Upper lobe of left lung (tissue), 6 donors: ENCODE measurements at places on chromosomes 6 and 20. TPM values are rescaled to one million over a fixed set of nuclear protein-coding genes. Genes with fewer than 3 reads are reported as not detected.

Gene LST1
- total RNA-seq = 7.7 TPM

Gene CFAP61
- total RNA-seq = 3.4 TPM

Gene GNL1
- 57.6 TPM for total RNA-seq

Gene SLC35D3
- total RNA-seq = not detected

Gene FKBP1A
- total RNA-seq = 149 TPM

DNA sequence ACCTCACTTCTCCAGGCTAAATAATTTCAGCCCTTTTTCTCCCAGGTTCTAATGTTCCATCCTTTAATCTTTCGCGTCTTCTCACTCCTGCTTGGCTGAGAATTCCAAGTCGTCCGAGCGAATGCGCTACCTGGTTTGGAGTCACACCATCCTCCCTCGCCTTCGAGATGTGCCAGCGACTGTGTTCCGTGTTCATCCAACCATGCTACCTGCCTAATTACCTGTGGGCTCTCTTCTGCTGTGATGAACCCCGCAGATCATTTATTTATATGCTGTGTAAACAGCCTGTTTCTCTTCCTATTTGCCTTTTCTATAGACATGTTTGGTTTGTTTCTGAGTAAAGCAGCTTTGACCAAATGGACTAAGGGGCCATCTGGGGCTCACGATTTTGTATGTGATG lies 83.5 kb upstream of the TMEM181 start:
- H3K4me3 ChIP-seq = no peak overlapping the region
- no peaks in the 10 kb centered on the region for H3K27me3 ChIP-seq
- no peak for DNase-seq
- peaks cover 11% of the 10 kb centered on the region for H3K36me3 ChIP-seq
- no peak overlapping the region for H3K27ac ChIP-seq
- H3K4me1 ChIP-seq = no peaks in the 10 kb centered on the region

DNA sequence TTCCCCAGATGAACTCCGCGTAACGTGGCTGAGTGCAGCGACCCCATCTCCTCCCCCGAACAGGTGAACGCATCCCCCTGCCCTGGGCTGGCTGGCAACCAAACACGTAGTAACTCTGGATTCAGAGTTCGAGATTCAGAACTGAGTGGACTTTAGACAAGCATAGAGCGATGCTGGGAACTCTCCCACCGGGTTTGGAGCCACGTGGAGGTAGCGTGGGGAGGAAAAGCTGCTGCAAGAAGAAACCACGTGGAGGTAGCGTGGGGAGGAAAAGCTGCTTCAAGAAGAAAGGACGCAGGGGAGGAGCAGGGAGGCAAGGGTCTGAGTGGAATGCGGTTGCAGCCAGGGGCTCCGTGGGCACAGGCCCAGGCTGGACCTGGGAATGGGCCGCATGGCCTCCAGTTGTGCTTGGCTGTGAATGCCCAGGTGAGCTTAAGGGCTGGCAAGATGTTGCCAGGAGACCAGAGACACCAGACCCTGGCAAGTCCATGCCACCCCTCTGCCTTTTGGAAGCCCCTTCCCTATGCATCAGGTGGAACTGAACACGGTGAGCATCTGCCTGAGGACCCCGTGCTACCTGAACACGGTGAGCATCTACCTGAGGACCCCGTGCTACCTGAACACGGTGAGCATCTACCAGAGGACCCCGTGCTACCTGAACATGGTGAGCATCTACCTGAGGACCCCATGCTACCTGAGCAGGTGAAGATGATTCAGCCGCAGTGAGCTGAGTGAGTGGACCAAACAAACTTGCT lies 118.0 kb upstream of the FRMD1 start:
- H3K4me1 ChIP-seq = peaks cover 11% of the 10 kb centered on the region
- H3K4me3 ChIP-seq = no peak overlapping the region
- DNase-seq = no peak
- no peak overlapping the region for H3K27ac ChIP-seq

- H3K4me3 ChIP-seq = no peak overlapping the region
- H3K36me3 ChIP-seq = no peaks in the 10 kb centered on the region
- no peaks in the 10 kb centered on the region for H3K27me3 ChIP-seq
Measured at GRCh38 chr6:38322138-38322537, 317.6 kb downstream of the BTBD9 start.

DNA sequence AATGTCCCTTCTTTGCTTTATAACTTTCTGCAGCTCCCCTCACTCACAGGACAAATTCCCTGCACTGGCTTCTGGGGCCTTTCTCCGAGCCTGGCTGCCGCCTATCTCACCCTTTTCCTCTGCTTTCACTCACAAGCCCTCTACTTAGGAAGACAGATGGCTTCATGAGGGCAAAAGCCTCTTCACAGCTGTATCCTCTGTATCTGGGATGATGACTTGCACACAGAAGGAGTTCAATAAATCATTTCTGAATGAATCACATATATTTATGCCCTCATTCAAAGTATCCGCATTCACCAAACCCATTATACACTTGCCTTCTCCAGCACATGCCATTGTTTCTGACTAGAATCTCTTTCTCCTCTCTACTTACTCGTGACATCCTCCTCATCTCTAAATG lies 159.0 kb upstream of the RIPOR2 start:
- peaks cover 19% of the 10 kb centered on the region for H3K36me3 ChIP-seq
- H3K27me3 ChIP-seq = no peaks in the 10 kb centered on the region
- no peaks in the 10 kb centered on the region for H3K4me1 ChIP-seq
- H3K4me3 ChIP-seq = no peak overlapping the region

GRCh38 chr20:4932061-4932460 lies 69.2 kb downstream of the SLC23A2 start:
- no peak overlapping the region for H3K27ac ChIP-seq
- no peaks in the 10 kb centered on the region for H3K27me3 ChIP-seq
- no peaks in the 10 kb centered on the region for H3K36me3 ChIP-seq
- no peak overlapping the region for H3K4me3 ChIP-seq

DNA sequence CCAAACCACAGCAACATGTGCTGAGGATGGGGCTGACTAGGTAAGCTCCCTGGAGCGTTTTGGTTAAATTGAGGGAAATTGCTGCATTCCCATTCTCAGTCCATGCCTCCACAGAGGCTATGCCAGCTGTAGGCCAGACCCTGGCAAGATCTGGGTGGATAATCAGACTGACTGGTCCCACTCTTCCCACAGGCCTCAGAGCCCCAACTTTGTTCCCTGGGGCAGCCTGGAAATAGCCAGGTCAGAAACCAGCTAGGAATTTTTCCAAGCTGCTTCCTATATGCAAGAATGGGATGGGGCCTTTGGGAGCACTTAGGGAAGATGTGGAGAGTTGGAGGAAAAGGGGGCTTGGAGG lies 1.5 kb upstream of the VEGFA start:
- H3K27me3 ChIP-seq = no peaks in the 10 kb centered on the region
- no peak overlapping the region for H3K27ac ChIP-seq
- H3K4me1 ChIP-seq = peaks cover 24% of the 10 kb centered on the region

GRCh38 chr20:17969278-17969883 lies 563 bp downstream of the MGME1 start:
- H3K27me3 ChIP-seq = no peaks in the 10 kb centered on the region
- H3K4me3 ChIP-seq = peak overlapping the region; percentile 91
- H3K36me3 ChIP-seq = no peaks in the 10 kb centered on the region
- DNase-seq = no peak
- H3K27ac ChIP-seq = peak overlapping the region; percentile 96

- H3K4me3 ChIP-seq = no peak overlapping the region
- H3K27ac ChIP-seq = no peak overlapping the region
- no peaks in the 10 kb centered on the region for H3K27me3 ChIP-seq
- no peak for DNase-seq
Measured at GRCh38 chr6:6843057-6843627, 254.6 kb downstream of the LY86 start.

DNA sequence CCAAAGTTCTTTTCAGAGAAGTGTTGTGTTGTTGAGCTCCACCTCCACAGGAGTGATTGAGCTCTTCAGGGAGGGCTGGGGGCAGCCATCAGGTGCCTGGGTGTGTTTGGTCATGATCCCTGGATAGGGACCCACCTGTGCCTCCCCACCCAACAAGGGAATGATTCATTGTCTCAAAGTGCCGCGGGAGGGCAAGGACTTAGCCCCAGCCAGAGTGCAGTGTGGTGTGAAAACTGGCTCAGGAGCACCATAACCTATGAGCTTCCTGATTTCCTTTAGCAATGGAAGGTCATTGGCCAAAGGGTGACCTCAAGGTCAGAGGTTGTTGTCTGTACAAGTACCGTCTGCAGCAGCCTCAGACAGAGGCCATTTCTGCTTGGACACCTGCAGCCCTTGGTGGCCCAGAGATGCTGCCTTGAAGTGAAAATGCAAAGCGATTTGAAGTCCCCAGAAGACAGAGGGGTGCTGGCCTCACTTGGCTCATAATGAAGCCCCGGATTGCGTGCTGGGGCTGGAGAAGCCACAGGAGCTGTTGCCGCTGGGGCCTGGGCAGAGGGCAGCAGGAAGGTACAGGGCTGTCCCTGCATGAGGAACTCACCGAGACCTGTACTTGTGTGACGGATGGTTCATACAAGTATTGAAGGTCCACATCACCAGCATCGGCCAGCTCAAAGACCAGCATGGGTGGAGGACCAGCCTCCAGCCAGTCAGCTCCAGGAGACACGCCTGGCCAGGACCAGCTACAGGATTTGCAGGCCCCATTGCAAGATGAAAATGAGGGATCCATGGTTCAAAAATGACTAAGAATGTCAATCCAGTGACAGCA lies 100.6 kb upstream of the DUSP22 start:
- H3K27me3 ChIP-seq = no peaks in the 10 kb centered on the region
- H3K27ac ChIP-seq = no peak overlapping the region
- no peaks in the 10 kb centered on the region for H3K36me3 ChIP-seq
- H3K4me1 ChIP-seq = peaks cover 14% of the 10 kb centered on the region

GRCh38 chr6:163823577-163823976 lies 409.1 kb downstream of the QKI start:
- no peak for DNase-seq
- no peaks in the 10 kb centered on the region for H3K27me3 ChIP-seq
- no peaks in the 10 kb centered on the region for H3K4me1 ChIP-seq

DNA sequence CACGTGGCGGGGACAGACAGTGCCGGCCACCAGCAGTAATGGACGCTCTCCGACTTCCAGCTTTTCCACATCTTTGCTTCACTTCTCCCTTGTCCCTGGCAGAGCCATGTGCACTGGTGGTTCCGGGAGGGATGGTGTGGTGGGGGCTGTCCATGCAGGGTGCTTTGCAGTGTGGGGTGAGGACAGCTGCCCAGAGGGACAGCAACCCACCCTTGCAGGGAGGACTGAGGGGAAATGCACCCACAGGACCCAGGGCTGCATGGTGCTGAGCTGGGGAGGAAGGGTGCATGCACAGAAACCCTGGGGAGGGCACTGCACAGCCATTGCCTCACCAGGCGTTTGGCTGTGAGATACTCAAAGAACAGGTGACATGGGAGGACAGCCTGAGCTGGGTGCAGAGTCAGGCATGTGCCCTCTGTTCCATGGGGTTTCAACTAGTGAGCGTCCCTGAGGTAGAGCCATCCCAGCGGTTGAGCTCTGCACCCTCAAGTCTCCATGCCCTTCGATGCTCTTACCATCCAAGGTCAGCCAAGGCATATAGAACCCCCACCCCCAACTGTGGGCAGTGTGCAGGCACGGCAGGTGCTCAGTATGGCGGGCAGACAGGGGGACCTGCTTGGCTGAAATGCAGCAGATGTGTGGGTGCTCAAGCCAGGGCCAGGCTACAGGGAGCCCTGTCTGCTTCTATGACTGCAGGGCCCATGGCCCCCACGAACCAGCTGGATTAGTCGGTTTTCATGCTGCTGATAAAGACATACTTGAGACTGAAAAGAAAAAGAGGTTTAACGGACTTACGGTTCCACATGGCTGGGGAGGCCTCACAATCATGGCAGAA lies 239.7 kb downstream of the TTLL2 start:
- H3K27me3 ChIP-seq = no peaks in the 10 kb centered on the region
- no peak for DNase-seq
- no peak overlapping the region for H3K4me3 ChIP-seq
- H3K27ac ChIP-seq = peak overlapping the region; percentile 46

- H3K4me3 ChIP-seq = no peak overlapping the region
- no peak overlapping the region for H3K27ac ChIP-seq
- H3K27me3 ChIP-seq = no peaks in the 10 kb centered on the region
- DNase-seq = no peak
Measured at GRCh38 chr6:97939440-97940168, 656.6 kb upstream of the MMS22L start.

GRCh38 chr6:35018182-35018519 lies 123.0 kb downstream of the TCP11 start:
- H3K27me3 ChIP-seq = no peaks in the 10 kb centered on the region
- peaks cover 84% of the 10 kb centered on the region for H3K4me1 ChIP-seq
- no peak for DNase-seq
- peak overlapping the region; percentile 56 for H3K4me3 ChIP-seq

DNA sequence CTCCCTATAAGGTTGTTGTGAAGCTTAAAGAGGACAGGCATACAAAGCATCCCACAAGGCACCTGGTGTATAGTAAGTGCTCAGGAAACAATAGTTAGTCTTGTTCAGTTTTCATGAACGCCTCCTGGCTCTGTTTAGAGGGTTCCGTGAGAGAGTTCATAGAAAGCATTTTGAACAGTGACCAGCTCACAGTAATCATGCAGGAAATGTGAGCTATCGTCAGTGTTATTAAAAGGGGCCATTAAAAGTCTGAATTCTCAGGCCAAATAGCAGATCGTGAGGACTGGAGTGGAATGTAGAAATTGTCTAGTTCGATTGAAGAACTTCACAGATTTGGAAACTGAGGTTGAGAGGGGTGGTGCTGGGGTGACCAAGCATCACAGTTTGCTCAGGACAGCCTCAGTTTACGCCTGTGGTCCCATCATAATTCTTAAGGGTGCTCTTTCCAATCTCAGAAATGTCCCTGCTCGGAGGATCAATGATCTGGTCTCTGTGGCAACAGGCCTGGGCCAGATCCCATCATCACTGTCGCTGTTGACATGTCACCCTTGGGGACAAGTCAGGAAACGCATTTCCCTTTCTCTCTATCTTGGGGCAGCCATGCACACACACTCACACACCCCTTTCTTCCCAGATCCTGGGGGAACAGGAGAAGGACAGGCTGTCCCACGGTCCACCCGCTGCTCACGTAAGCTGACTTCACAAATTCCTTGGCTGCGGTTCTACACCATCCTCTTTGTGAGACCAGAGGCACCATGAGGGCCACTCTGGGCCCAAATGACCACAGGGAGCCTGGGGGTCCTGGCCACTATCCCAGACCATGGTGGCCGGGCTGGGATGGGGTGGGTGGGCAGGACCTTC lies 7.2 kb downstream of the TGM2 start:
- H3K27me3 ChIP-seq = no peaks in the 10 kb centered on the region
- peaks cover 89% of the 10 kb centered on the region for H3K4me1 ChIP-seq
- DNase-seq = no peak
- peak overlapping the region; percentile 85 for H3K27ac ChIP-seq

GRCh38 chr20:39399463-39399862 lies 437.3 kb downstream of the DHX35 start:
- H3K27me3 ChIP-seq = no peaks in the 10 kb centered on the region
- no peak for DNase-seq
- no peak overlapping the region for H3K4me3 ChIP-seq
- H3K36me3 ChIP-seq = no peaks in the 10 kb centered on the region
- no peak overlapping the region for H3K27ac ChIP-seq

GRCh38 chr6:56832225-56832624 lies 122.7 kb upstream of the BEND6 start:
- H3K36me3 ChIP-seq = no peaks in the 10 kb centered on the region
- no peak for DNase-seq
- H3K4me1 ChIP-seq = no peaks in the 10 kb centered on the region
- no peak overlapping the region for H3K27ac ChIP-seq
- no peaks in the 10 kb centered on the region for H3K27me3 ChIP-seq

- no peaks in the 10 kb centered on the region for H3K36me3 ChIP-seq
- DNase-seq = no peak
- no peak overlapping the region for H3K4me3 ChIP-seq
- H3K27me3 ChIP-seq = no peaks in the 10 kb centered on the region
- no peaks in the 10 kb centered on the region for H3K4me1 ChIP-seq
Measured at GRCh38 chr6:169669889-169670288, 31.9 kb downstream of the WDR27 start.
